B cell (primary cell): ENCODE measurements at places on chromosomes 7 and 10. TPM values are rescaled to one million over a fixed set of nuclear protein-coding genes. Genes with fewer than 3 reads are reported as not detected.

DNA sequence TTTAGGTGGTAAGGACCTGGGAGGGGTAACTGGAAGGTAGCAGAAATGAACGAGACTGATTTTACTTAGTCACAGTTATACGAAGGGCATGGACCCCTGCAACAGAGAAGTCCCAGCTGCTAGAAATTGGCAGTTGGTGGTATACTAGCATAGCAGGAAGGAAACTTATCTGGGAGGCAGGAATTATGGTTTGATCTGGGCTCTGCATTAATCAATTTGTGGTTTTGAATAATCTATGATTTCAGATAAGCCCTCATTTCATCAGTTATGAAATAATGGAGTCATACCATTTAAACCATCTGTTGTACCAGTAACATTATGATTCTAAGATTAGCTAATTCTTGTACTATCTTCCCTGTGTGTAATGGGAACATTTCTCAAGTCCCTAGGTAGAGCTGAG lies 54.0 kb upstream of the TMEM229A start:
- no peak for DNase-seq

DNA sequence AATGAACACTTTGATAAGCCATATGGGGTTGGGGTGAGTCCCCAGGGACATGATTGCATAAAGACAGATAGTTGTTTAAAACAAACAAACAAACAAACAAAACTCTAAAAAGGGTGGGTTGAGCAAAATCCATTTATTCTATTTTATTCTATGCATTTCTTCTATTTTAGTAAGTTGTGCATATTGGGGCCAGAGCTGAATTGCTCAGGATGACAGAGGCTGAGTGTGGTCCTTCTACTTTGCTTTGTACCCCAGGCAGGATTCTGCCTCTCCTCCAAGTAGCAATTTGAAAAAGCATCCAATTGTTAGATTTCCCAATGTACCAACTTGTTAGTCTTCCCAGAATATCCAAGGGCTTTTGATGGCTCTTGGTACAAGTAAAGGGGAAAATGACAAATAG lies 29.2 kb upstream of the XPNPEP1 start:
- DNase-seq, result no peak

- DNase-seq, result no peak
Observed at GRCh38 chr10:2610946-2611345, 456.4 kb upstream of the PFKP start.

- peak; percentile 70 for DNase-seq
Observed at GRCh38 chr7:94022550-94022949, 18.4 kb upstream of the BET1 start.

DNA sequence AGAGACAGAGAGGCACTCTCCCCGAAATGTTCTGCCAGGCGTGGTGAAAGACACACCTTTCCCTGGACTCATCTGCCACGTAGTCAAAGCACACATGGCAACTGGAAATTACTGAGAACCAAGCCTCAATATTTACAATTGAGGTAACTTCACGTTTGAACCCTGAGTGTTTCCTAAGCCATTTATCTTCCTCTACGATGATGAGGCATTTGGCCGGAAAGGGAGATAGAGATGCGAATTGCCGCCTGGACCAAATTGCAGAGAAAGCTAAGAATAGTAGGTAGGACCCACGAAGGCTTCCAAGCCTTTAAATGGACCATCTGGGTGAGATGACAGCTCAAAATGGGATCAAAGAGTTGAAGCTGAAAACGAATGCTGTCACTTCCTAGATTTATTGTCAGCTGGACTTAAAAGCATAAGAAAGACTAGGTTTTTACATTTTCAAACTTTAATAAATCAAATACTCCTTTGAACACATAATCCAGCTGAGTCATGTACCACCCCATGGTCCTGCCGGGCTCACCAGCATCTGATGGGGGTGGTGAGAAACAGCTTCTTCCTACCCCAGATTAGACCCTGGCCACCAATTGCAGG lies 135.6 kb upstream of the LYZL2 start:
- DNase-seq, result no peak

- DNase-seq, result no peak
Observed at GRCh38 chr10:4846775-4847174, 20.8 kb downstream of the AKR1E2 start.

- no peak for DNase-seq
Observed at GRCh38 chr7:109125001-109125400, 555.3 kb downstream of the DNAJB9 start.

- no peak for DNase-seq
Observed at GRCh38 chr7:25075459-25075858, 49.6 kb downstream of the CYCS start.

- peak; percentile 56 for DNase-seq
Observed at GRCh38 chr10:133235932-133236331, 1.7 kb upstream of the VENTX start.

The PI4K2A gene
- 17.7 and 18.4 TPM in 2 replicates for total RNA-seq

The ZNF488 gene
- total RNA-seq, result not detected in 2 replicates

The CPEB3 gene
- total RNA-seq, result 5.0 and 6.7 TPM in 2 replicates

The RARRES2 gene
- total RNA-seq, result 0.46 TPM in 1 of 2 replicates, not detected in the other

The KCNH2 gene
- total RNA-seq, result 0.86 and 0.87 TPM in 2 replicates
